Immature natural killer cell (primary cell): ENCODE measurements at places on chromosomes 12 and 14.
A peak's percentile ranks its signal among the peaks of the same experiment; 100 is the strongest.

DNA sequence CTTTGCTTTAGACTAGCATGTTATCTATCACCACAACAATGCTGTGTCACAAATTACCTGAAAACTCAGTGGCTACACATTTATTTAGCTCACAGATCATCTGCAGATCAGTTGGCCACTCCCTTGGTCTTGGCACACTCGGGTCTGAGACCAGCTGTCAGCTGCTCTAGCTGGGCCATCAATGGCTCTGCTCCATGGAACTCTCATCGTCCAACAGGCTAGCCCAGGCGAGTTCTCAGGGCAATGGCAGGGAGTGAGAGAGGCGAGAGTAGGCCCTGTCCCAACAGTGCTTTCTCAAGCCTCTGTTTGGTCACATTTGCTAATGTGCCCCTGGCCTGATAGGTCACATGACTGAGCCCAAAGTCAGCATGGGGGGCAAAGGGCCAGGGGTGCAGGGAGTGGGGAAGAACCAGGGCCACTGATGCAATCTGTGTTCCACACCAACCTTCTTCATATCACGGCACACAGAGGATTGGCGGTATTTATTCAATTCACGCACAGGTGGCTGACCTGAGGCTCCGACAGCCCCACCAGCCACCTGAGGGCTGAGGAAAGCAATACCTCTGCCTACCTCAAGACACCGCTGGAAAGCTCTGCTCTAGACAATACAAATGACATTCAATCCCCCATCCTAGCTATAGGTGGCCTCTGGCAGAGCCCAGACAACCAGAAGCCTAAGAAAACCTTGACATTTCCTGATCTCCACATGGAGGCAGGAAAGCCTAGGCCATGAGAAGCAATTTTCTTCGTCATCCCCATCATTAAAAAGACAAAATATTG lies 82.5 kb downstream of the NT5DC3 start:
- no peak for DNase-seq

GRCh38 chr14:74459289-74459946 lies 33.4 kb upstream of the SYNDIG1L start:
- DNase-seq = peak; percentile 6

DNA sequence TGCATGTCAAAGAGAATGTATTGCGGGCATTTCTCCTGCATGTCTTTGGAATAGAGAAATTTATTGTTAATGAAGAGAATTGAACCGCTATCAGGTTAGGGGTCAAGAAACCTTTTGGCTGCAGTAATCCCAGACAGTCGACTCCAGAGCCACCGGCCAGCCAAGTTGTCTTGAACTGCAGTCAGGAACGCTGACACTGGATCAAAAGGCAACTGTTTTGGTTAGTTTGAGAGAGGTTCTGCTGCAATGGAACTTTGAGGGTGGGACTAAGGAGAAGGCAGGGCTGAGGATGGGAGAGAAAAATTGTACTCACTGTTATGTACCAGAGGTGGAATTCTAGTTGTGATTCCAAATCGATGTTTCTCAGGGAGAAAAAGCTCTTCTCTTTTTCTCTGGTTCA lies 28.2 kb downstream of the PPFIBP1 start:
- DNase-seq = no peak

GRCh38 chr14:102686196-102686801 lies 91.0 kb upstream of the TRAF3 start:
- no peak for DNase-seq

- no peak for DNase-seq
These were observed 726.2 kb downstream of the SLC6A15 start for GRCh38 chr12:84186433-84186832.

GRCh38 chr12:130051900-130052299 lies 110.4 kb upstream of the FZD10 start:
- no peak for DNase-seq

- DNase-seq = peak; percentile 54
These were observed 6.8 kb upstream of the HNF1A start for GRCh38 chr12:120971299-120972180.
